ENCODE measurements at places on chromosomes 6 and 20.

GRCh38 chr6:35195120-35195780 is 18.5 kb upstream of the SCUBE3 start:
- no peak for DNase-seq

DNA sequence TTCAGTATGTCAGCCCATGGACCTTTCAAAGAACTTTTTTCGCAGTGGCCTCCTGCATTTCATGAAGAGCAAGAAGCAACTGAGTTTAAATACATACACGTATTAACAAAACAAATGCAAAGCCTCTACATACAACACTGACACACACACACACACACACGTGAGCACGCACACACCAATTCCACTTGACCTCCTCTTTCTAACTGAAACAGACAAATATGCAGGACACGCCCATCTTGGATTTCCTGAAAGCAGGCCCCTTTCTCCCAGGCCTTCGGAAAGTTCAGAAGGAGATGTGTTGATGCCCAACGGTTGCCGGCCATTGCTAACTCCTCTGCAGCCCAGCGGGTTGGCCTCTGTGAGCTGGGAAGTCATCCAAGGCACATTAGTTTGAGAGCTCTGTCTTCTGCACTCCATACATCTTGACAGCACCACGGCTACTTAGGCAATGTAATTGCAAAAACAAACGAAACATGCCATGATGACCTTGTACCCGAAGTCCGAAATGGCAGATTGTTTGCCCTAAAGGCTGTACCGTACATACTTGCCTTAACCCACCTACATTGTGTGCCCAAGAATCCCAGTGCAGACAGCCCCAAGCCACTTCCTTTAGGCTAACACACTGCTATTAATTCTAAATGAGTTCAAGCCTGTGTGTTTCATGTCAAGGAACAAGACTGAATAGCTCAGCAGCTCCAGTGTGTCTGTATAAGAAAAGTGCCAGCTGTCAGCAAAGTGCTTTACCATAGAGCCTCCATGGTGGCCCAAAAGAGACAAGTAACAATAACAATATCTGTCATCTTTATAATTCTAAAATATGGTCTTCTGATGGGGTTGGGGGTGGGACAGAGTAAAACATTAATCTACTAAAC is 138.8 kb upstream of the RNF217 start:
- no peak for DNase-seq

DNA sequence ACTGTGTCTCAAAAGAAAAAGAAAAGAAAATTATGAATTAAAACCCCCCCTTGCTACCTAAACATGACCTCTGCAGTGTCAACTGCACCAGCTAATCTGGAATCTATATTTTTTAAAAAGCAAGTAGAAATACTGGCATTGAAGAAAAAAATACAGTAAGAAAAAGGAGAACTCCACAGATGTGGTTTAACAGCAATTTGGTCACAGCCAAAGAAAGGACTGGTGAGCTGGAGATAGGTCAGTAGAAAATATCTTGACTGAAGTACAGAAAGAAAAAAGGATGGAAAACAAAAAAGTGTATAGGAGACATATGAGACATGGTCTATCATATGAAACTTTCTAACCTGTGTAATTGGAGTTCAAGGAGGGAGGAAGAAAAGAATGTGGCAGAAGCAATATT is 44.1 kb upstream of the ERVFRD-1 start:
- no peak for DNase-seq

DNA sequence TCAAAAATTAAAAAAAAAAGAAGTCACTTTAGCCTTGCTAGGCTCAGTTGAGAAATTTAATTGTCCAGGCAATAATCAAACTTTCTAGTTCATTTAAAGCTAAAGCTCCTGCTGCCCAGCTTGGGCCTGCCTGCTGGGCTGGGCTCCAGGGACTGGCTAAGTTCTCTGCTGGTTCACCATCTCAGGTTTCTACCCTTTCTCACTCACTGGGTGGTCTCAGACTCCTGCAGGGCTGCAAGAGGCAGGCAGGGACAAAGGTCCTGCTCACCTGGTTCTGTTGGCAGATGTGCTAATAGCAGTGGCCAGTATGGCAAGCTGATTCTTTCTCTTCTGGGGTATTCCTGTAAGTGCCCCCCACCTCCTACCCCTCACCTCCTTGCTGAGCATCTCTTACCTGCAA is 21.2 kb upstream of the RTF2 start:
- no peak for DNase-seq

DNA sequence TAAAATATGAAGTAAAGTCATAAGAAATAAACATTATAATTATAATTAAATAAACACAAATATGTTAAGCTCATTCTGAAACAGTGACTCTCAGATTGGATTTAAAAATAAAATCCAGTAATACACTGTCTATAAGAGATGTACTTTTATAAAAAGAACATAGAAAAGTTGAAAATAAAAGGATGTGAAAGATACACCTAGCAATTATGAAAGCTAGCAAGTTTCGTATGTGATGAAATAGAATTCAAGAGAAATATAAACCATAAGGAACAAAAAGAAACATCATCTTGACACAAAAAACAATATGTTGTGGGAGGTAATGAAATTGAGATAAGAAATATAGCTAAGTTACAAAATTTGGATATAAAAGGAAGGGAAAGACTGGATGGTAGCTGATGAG is 128.6 kb upstream of the CNR1 start:
- no peak for DNase-seq

DNA sequence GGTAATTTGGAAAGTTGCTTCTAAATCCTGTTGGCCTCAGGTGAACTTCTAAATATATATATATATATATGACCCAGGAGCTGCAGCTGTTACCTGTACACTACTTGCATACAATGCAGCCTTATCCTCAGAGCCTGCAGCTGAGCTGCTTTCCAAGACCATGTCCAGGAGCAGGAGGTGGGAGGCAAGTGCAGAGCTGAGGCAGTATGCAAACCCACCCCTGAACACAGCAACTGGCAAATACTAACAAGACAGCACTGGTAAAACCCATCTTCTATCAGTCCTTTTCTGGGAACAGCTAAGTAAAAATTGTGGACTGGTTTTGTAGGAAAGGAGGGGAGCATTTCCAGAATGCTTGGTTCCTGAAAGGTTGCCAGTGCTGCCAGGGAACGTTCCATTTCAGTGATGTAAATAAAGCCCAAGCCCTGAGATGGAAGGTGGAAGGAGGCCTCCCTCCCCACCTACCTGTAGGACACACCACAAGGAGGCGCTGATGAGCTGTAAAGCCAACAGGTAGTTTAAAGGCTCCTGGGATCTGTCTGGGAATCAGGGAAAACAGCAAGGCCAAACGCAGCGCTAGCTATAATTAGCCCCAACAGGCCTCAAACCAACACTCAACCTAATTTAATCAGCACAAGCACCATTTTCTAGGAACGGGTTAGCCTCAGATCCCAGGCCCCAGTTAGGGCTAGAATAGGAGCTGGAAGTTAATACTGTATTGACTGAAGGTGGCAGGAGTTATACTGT is 93.8 kb upstream of the MAP7 start:
- DNase-seq, result peak; percentile 80

- DNase-seq, result no peak
Measured at GRCh38 chr20:10185741-10186558, 32.7 kb upstream of the SNAP25 start.

GRCh38 chr20:4261333-4262284 is 246.3 kb upstream of the RNF24 start:
- no peak for DNase-seq

DNA sequence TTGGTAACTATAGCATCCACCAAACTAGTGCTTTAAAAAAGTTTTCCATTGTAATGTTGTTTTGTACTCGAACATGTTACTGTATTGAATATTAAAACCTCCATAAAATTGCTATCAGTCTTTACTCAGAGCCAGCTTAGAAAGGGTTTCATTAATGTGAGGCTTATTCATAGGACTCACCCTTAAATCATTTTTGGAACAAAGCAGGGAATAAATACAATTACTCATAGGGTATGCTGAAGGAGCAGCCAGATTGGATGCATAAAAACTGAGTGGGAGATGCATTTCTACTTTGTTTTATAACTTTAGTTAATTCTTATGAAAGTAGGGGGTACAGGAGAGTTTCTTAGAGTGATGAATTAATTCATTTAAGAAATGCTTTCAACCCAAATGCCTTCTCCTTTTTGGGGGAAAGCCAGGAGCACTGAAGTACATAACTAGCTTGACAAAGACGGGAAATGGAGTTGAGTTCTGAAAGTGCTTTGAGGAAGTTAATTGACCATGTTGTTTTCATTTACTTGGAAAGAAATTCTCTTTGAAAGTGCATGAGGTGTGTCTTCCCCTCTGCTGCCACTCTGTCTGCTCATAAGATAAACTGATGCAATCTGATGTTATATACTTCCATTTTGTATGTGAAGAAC is 90.3 kb downstream of the RNF144B start:
- no peak for DNase-seq

GRCh38 chr6:80457439-80457933 is 351.0 kb downstream of the BCKDHB start:
- DNase-seq, result no peak

- DNase-seq, result no peak
Measured at GRCh38 chr6:112780498-112781096, 433.5 kb downstream of the RFPL4B start.

DNA sequence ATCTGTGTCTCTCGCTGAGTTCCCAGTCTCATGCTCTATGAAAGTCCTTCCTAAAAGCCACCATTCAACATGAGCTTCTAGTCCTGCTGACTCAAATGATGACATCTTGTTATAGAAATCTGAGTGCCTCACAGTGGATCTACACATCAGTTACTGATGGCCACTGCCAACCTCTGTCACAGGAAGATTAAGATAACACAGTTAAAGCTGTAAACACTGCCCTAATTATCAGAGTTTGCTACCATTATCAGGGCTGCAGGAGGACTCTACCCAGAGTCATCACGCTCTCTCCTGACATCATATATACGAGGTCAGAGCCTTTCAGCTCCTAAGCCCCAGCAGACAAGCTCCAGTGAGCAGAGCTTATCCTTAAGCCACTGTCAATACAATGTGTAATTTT is 63.2 kb downstream of the HIVEP2 start:
- DNase-seq, result no peak

DNA sequence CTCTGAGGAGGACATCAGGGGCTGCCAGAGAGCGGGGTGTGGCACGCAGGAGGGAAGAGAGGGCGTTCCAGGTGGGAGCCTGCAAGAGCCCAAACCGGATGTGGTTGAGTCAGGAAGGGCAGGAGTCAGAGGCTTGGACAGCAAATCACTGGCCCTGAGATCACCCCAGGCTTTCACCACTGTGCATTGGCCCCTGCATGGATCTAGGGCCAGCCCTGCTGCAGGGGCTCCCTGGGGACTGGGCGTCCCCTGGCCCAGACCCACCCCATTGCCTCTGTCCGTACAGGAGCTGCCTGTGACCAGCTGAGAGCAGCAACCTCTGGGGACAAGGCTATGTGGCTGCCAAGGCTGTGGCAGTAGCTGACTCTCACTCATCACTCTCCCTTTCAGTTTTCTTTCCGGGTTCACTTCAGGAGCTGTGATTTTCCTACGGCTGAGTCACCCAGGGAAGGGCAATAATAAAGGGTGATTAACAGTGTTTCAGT is 33.9 kb downstream of the KCNK17 start:
- no peak for DNase-seq

Data from CD4-positive, alpha-beta T cell treated with Interleukin-15 for 4 hours (primary cell).